ENCODE measurements at places on chromosomes 2 and 18.

- no peak for DNase-seq
Measured at GRCh38 chr18:10689236-10690034, 163.6 kb downstream of the NAPG start.

- DNase-seq: no peak
Measured at GRCh38 chr2:71693286-71694270, 240.2 kb downstream of the DYSF start.

DNA sequence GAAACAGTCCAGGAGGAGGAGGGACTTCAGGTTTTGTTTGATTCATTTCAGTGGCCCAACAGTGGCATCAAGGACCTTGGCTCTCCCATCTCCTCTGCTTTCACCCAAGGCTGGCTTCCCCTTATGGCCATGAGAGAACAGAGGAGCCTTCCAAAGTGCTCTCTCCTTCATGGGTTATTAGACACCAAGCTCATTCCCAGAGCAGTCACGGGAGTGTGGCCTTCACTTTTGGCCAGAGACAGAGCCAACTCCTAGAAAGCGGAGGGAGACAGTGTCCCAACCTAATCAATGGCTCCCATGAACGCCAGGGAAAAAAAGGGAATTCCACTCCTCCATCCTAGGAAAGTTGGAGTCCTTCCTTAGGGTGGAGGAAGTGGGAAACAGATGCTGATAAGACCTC is 871 bp upstream of the DUSP28 start:
- DNase-seq: no peak

- DNase-seq: no peak
Measured at GRCh38 chr2:170147576-170147975, 30.4 kb upstream of the MYO3B start.

DNA sequence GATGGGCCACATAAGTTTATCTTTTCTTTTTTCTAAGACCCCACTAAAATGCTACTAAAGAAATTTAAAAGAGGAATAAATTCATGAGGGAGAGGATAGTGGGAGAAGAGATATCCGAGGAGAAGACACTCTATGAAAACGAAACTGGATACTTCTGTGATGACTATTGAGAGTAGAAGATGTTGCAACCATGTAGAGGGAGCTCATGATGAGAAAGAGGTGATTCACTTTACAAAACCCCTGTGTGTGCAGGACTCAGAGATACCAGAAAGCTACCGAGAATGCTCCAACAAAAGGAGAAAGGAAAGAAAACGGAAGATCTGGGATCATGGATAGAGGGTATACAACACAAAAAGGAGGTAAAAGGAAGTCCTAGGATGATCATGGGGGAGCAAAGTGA is 34.9 kb downstream of the SLC38A11 start:
- DNase-seq: no peak

DNA sequence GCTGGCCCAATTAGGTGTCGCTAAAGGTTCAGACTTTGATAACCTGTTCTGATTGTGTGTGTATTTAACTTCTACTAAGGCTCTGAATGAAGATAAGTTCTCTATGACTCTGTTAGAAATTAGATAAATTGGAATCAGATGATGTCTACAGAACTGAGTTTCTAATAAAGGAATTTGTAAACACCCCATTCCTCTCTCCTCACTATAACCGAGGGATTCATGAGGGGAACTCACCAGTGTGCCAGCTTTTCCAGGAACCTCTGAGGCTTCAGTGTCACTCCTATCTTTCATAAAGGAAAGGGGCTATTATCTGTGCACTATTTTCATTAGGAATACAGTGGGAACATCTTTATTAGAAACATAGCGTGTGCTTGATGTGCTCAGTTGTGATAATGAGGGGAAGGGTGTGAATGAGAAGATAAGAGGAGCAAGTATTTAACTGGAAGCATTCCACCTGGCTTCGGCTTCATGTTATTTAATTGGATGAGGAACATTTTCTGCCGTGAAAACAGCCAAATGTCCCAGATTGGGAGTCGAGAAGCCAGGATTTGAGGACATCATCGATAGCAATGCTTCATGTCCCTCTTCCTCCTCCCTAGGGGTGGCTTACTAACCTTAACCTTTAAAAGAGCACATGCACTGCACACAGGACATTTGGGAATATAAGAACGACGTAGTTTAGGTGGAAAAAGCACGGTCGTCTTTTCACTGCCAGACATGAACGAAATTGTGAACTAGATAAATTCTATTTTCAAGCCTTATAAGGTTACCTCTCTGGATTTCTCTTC is 84.8 kb upstream of the TCF4 start:
- no peak for DNase-seq

DNA sequence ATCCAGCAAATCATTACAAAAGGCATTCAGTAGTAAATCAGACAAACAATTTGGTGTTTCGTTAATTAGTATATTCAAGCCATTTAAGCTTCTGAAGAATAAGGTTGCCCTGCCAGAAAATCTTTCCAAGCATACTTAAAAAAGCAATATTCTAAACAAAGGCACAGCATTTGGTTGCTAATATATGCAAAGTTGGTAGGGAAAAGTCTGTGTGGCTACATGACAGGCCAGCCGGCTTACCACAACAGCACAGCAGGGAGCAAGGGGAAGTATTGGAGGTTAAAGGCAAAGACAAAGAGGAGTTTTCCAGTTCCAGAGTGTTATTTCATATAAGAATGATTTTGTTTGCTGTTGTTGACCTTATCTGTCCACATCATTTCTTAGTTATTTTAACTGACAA is 282.3 kb downstream of the MBD5 start:
- DNase-seq: no peak

DNA sequence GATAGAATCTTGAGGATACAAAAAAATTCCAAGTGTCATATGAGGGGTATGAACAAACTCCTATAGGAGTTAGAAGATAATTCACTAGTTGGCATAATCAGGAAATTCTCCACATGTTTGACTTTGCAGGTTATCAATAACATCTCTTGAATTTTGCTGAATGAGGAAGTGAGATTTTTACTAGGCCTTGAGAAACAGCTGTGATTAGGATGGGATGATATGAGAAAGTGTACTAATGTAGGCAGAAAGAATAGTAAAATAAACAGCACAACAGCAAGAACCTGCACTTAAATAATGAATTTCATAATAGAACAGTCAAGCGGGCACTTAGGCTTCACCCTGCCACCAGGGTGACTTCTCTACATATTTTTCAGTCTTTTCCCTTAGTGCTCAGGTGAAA is 570.8 kb upstream of the CRIM1 start:
- no peak for DNase-seq

GRCh38 chr2:222239945-222240675 is 58.7 kb downstream of the PAX3 start:
- DNase-seq: no peak

DNA sequence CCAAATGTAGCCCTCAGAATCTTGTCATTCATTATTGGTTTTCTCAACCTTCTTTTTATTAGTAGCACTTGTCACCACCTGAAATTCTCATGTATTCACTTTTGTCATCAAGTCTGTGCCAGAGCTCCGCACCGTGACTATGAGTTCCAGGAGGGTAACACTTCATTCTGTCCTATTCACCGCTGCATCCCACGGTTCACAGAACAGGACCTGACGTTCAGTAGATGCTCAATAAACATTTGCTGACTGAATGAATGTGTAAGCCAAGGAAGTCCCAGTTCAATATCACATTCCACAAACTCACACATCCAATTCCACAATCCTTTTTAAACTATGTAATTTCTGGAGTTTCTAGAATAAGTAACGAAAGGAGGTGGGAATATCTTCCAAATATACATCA is 65.5 kb downstream of the MOGAT1 start:
- no peak for DNase-seq

DNA sequence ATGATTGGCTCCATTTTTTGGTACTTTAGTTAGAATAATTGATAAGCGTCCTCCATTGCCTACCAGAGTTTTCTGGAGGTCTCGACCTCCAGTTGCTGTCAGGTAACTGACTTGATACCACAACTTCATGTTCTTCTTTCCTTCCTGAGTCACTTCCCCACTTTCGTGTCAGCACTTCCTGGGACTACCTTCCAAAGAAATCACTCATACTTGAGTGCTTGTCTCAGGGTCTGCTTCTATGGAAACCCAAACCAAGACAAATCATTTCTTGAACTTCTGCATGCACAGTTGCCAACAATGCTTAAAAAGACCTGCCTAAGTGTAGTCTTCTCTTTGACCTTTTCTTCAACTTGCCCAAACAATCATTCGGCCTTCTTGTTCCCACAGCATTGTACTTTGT is 210.3 kb upstream of the ETAA1 start:
- DNase-seq: no peak

- DNase-seq: no peak
Measured at GRCh38 chr18:57583297-57583835, 3.1 kb downstream of the FECH start.

- no peak for DNase-seq
Measured at GRCh38 chr2:239852272-239852671, 172.9 kb downstream of the NDUFA10 start.

DNA sequence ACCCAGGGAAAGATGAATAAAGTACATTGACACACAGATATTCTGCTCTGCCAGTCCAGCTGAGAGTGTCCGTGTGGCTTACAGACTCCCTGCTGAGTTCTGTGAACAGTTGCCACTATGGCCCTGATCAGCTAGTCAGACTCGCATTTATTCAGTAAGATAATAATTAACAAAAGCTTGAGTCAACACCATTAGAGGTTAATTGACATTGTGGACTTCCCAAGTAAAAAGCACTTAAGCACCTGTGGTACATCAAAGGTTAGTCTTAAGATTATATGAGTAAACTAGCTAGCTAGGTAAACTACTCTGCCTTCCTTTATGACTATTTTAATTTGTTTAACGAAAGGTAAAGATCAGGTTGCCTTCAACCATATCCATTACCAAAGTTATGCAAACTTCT is 33.7 kb downstream of the ANKRD30B start:
- no peak for DNase-seq

DNA sequence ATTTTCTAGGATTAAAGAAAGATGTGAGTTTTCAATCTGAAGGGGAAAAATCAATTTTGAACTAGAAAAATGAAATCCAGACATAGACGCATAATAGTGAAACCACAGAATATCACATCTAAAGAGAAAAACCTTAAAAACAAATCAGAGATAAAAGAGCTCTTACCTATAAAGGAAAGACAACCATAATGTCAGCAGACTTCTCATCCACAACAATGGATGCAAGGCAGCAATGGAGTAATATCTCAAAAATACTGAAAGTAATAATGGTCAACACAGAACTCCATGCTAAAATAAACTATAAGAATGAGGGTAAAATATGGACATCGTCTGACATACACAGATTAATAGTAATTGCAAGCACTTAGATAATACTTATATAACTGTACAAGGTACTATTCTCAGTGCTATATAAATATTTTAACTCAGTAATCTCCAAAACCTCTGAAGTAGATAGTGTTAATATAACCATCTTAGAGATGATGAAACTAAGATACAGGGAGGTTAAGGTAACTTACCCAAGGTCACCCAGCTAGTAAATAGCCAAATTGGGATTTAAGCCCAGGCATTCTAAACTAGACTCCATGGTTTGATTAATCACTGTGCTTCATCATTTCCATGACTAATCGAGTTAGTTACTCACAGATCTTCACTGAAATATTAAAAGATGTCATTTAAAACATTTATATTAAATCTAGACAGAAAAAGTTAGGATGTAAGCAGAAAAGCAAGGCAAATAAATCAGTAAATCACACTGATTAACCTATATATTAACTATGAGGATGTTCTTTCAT is 89.4 kb upstream of the SPTBN1 start:
- no peak for DNase-seq

- no peak for DNase-seq
Measured at GRCh38 chr2:190162851-190163250, 100.3 kb upstream of the MSTN start.

GRCh38 chr2:231933916-231934401 is 7.8 kb upstream of the NPPC start:
- DNase-seq: no peak

DNA sequence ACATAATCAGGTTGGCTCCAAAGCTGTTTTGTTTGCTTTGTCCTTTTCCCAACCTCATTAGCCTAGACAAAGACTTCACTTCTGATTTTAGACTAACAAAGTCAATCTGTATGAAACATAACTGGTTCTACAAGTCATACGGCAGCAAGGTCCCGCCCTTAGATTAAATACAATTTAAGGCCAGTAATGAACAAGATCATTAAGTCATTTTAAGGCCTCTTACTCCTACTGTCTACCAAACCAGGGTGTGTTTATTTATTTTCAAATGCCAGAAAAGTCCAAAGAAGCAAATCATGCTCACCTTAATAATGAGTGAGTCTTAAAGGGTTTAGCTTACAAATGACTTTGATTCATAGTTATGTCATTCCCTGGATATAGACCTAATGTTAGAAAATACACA is 148.4 kb upstream of the ACVR2A start:
- DNase-seq: no peak

GRCh38 chr2:162623888-162624287 is 214.7 kb downstream of the KCNH7 start:
- no peak for DNase-seq

DNA sequence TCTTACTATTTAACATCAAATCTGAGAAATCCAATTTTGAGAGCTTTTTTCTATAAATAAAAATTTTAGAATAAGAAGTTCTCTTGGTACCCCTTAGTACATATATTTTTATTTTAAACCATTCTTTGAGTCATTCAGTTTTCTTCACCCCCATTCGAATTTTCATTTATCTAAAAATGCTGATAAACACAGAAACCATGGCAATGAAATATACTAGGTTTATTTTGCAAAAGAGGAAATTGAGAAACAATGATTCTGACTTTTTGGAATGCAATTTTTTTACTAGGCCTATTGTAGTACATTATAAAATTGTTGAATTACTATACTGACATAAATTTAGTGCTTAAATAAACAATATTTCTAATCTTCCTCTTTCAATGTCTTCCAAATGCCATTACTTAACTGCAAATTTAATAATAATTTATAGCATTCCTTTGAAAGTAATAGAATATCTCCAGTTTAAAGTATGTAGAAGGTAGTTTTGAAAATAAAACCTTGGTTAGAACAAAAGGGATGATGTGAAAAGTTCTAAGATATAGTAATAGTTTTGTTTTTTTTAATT is 46.3 kb downstream of the TANK start:
- no peak for DNase-seq

- DNase-seq: no peak
Measured at GRCh38 chr2:207128867-207129266, 36.9 kb downstream of the KLF7 start.

DNA sequence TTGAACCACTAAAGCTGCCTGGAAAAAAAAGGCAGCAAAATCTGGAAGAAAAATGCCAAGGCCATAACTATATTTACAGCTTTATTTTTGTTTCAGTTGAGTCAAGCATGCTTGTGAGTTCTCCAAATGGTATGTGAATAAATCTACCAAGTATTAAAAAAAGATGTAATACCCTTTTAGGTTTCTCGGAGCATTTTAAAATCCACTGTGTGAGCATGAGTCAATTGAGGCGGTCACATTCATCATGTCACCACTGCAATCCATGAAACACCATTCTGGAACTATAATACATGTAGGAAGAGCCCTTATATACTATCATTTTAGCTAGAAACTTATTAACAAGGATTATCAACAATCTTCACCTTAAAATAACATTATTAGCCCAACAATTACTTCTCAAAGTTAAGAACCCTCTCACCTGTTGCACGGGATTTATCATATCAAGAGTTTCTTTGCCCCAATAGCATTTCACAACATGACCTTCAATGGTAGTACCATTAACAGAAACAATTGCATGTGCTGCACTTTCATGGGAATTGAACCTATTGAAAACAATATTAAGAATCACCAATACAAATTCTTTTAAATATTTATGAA is 24.2 kb upstream of the C2orf42 start:
- no peak for DNase-seq

GRCh38 chr18:8820396-8821082 is 115.2 kb downstream of the MTCL1 start:
- DNase-seq: no peak

All from stimulated activated CD4-positive, alpha-beta T cell treated with anti-CD3 and anti-CD28 coated beads, TNF-alpha, amount 100 ng/mL, for 1 hour (primary cell).